ENCODE measurements at places on chromosomes 13 and 19. TPM values are rescaled to one million over a fixed set of nuclear protein-coding genes. Genes with fewer than 3 reads are reported as not detected.

GRCh38 chr13:52003541-52003940 is 7.7 kb downstream of the ATP7B start:
- DNase-seq = no peak

- no peak for DNase-seq
Observed at GRCh38 chr13:24625870-24626849, 54.0 kb upstream of the ATP12A start.

DNA sequence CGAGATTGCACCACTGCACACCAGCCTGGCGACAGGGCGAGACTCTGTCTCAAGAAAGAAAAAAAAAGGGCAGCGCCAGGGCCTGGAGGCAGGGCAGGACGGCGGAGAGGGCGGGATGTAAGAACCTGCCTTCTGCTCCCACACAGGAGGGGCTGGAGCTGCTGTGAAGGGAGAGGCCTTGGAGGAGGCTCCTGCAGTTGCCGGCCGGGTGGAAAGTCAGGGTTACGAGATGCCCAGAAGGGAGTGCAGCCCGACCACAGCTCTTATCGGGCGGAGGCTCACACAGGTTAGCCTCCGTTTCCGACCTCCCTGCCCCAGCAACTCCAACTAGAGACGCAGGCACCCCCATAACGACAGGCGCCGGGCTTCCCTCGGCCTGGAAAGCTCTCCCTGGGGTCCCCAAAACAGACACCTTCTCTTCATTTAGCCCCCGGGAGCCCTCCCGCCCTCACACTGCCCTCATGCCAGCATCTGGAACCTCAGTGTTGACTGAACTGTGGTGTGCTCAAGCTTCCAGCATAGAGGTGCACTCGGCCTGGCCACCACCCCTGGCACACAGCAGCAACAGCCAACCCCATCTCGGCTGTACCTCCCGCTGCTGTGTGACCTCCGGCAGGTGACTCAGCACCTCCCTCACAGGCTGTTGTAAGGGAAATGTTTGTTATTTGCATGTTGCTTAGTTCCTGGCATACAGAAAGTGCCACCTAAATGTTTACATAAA is 1.4 kb downstream of the PLPP2 start:
- no peak for DNase-seq

DNA sequence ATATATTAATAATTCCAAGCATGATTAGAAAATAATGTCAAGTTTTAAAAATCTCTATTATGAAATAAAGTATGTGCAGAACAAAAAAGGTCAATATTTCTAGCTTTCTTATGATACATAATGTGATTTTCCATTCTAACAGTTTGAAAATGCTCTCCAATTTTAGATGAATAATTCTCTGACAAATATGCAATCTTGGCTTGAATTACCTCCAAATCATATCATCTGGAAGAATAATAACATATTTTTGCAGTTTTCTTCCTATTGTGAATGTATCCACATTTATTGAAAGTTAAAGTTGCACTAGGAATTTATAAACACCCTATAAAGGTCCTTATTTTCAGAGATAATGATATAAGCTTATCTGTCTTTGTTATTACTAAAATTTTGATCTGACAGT is 548.5 kb upstream of the SLC10A2 start:
- DNase-seq = no peak

DNA sequence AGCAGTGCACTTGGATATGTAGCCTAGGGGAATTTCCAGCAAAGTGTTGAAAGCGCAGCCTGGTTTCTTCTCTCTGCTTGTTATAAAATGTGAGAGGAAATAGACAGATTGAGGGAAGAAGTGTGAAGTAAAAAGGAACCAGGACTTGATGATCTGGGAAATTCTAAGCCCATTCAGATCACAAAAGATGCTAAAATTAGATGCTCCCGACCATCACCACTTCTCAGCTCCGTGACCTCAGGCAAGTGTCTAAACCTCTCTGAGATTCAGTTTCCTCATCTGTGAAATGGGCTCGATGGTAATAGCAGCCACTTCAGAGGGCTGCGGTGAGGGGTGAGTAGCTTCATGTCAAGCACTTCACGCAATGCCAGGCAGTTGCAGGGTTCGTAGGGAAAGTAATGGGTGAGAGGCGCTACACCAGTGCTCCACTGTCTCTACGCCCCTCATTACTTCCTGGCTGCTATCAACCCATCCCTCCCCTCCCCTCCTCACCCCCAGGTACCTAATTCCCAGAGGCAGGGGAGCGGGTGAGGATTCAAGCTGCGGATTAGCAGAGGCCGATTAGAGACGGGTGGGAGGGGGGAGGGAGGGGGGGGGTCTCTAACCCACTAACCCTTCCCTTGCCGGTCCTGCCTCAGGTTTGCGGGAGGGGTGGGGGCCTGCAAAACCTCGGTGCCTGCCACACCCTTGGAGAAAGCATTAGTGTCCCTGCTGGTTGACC is 9.0 kb upstream of the NFIC start:
- no peak for DNase-seq

GRCh38 chr19:28307487-28307886 is 905.5 kb downstream of the UQCRFS1 start:
- DNase-seq = no peak

DNA sequence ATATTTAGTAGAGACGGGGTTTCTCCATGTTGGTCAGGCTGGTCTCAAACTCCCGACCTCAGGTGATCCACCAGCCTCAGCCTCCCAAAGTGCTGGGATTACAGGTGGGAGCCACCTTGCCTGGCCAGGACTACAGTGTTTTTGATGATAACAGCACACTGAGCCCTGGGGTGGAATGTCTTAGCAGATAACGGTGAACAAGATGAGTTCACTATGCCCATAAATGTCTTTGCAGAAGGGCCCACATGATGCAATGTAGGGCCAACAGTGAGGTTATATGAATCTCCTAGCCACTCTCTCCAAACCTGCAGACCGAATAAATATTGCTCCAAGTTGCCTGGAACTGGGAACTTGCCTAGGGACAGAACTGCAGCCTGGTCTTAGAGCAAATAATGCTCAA is 235.1 kb downstream of the COG6 start:
- no peak for DNase-seq

The GJB6 gene
- total RNA-seq = not detected

The GPR12 gene
- not detected for total RNA-seq
